Suprapubic skin (tissue), 4 donors: ENCODE measurements at places on chromosomes 3 and 15.
A peak's percentile ranks its signal among the peaks of the same experiment; 100 is the strongest.

GRCh38 chr3:7421065-7421464, 560.1 kb downstream of the GRM7 start:
- no peak for DNase-seq

GRCh38 chr15:38460543-38460942, 6.6 kb downstream of the FAM98B start:
- DNase-seq: no peak

DNA sequence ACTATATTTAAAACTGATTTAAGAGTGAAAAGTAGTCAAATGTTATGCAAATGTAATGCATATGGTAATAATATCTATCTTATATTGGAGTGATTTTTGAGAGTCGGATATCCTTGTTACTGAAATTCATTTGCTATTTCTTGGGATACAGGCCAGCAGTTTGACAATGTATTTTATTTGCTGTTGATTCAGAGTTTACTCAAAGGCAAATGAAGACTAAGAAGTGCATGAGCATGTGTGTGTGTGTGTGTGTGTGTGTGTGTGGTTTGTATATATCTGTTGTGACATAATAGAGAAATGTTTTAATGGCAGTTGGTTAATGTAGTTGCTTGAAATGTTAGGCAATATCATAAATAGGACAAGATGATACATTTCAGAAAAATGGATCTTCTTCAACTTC, 39.0 kb downstream of the UNC13C start:
- no peak for DNase-seq

GRCh38 chr15:87843312-87843711, 413.2 kb downstream of the NTRK3 start:
- DNase-seq: no peak

- DNase-seq: no peak
Observed at GRCh38 chr3:111103807-111104206, 32.2 kb downstream of the NECTIN3 start.

GRCh38 chr3:139524841-139525636, 14.5 kb downstream of the RBP1 start:
- peak; percentile 62 for DNase-seq

- DNase-seq: no peak
Observed at GRCh38 chr3:101859882-101860448, 10.7 kb downstream of the NFKBIZ start.

- DNase-seq: no peak
Observed at GRCh38 chr3:166100730-166101129, 263.5 kb upstream of the BCHE start.

GRCh38 chr3:79843180-79843579, 75.4 kb upstream of the ROBO1 start:
- no peak for DNase-seq

GRCh38 chr15:46129145-46129544, 494.3 kb downstream of the SQOR start:
- DNase-seq: no peak

GRCh38 chr3:183082355-183082915, 16.9 kb downstream of the MCCC1 start:
- DNase-seq: no peak

- DNase-seq: no peak
Observed at GRCh38 chr3:126205717-126206655, 25.6 kb upstream of the ALDH1L1 start.

GRCh38 chr15:69988541-69989225, 109.0 kb downstream of the TLE3 start:
- no peak for DNase-seq

- no peak for DNase-seq
Observed at GRCh38 chr15:69623392-69624154, 171.0 kb downstream of the RPLP1 start.

- no peak for DNase-seq
Observed at GRCh38 chr3:94524102-94524919, 461.4 kb downstream of the NSUN3 start.

DNA sequence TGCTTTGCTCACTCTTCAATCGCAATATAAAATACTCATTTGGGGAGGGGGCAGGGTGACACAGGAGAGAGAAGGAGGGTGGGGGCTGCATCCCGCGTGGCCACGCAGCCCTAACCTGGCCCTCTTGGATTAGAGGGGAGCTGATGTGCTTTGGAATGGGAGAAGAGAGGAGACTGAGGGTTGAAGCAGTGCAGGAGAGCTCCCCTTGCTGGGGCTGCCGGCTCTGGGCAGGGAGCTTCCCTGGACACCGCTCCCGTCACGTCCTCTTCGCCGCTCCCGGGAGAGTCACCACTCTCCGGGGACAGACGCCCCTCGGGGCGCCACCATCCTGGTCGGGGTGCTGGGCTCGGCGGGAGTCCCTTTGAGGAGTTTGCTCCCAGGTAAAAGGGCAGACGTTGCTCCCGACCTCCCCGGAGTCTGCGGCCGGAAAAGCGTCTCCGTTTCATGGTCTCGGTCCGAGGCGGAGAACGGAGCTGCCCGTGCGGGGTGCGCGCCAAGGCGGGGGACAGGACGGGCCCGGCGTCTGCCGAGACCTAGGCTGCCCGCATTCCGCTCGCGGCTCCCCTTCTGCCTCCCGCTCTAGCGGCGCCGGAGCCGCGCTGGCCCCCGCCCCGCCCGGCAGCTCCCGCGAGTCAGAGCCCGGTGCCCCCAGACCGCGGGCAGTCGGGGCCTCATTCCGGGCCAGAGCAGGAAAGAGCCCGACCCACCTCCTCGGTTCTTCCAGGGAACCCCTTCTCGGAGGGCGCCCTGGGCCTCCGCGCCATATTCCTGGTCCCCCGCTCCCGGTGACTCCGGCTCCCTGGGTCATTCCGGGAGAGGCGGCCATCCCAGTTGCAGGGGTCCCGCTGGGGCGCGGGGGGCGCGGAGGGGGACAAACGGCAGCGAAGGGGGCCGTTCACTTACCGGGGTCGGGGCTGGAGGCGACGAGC, 603 bp downstream of the SLC7A14 start:
- no peak for DNase-seq

DNA sequence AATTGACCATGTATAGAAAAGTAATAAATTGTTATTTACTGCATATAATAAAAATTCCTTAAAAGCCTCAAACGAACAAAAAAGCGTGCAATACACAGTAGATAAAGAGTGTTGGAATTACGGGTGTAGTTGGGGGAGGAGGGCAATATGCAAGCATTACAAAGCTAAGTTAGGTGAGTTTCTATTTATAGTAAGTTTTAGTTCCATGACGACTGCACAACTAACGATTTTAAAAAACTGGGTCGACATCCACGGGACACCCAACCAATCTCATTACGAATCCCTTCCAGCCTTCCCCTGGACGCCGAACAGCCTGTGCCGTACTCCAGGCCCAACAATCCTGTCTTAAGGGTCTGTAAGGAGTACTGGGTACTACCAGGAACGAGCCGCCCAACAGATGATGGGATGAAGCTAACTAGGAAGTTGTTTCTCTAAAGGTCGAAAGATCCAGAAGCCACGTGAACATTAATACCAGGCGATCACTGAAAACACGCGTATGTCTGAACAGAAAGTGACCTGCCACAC, 677 bp downstream of the POLQ start:
- DNase-seq: no peak

DNA sequence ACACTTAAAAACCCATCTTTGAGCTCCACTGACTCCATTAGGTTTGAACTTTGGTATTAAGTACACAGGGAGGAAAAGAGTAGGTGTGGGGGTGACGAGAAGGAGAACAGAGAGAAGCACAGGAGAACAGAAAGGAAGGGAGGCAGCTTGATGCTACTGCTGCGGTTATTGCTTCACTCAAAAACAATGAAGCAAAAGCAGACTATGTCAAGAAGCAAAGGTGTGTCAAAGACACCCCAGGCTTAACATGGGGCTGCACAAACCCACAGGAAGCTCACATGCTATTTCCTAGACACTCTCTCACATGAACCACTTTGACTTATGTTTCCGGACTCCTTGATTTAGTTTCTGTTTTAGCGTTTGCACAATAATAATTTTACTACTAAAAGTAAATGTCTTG, 961.0 kb upstream of the CFAP20DC start:
- no peak for DNase-seq

- DNase-seq: no peak
Observed at GRCh38 chr15:40103864-40104271, 4.8 kb downstream of the BMF start.

DNA sequence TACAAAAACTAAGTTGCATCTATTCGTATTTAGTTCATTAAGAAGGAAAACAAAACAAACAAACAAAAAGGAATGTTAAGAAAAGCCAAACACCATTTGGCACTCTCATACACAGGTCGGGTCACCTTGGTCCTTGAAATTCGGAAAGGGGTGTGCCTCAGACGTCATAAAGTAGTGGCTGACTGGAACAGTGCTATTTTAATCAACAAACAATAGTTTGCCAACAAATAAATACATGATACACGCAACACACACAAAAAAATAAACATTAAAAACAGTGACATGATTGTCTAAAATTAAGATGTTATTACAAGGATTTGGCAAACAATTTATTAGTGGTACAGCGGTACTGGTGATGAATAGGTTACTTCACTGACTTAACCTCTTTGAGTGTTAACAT, 579.6 kb downstream of the MECOM start:
- DNase-seq: no peak

- no peak for DNase-seq
Observed at GRCh38 chr3:126646674-126647073, 8.2 kb downstream of the TXNRD3 start.

- no peak for DNase-seq
Observed at GRCh38 chr15:96703091-96703490, 372.6 kb downstream of the NR2F2 start.

DNA sequence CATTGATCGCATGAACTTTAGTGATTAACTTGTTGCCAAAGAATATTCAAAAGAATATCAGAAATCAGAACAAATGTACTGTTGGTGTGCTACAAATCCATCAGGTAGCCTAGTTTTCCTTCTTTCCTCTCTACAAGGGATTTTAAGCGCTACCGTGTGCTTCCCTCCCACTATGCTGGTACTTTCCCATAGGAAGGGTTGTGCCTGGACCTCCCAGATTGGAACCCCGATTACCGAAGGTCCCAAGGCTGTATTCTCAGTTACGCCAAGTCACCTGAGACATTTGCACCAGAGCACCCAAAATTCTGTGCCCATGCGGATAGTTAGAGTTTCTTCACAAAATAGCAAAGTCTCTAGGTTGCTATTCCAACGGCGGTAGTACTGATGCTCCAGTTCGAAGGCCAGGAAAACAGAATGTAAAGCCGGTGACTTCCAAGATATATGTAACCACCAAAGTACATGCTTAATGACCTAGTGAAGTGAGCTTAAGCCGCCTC, 23.4 kb upstream of the GATM start:
- DNase-seq: no peak

GRCh38 chr15:62593681-62594399, 428.8 kb upstream of the C2CD4B start:
- DNase-seq: no peak

- no peak for DNase-seq
Observed at GRCh38 chr3:15116032-15116669, 17.2 kb upstream of the RBSN start.

DNA sequence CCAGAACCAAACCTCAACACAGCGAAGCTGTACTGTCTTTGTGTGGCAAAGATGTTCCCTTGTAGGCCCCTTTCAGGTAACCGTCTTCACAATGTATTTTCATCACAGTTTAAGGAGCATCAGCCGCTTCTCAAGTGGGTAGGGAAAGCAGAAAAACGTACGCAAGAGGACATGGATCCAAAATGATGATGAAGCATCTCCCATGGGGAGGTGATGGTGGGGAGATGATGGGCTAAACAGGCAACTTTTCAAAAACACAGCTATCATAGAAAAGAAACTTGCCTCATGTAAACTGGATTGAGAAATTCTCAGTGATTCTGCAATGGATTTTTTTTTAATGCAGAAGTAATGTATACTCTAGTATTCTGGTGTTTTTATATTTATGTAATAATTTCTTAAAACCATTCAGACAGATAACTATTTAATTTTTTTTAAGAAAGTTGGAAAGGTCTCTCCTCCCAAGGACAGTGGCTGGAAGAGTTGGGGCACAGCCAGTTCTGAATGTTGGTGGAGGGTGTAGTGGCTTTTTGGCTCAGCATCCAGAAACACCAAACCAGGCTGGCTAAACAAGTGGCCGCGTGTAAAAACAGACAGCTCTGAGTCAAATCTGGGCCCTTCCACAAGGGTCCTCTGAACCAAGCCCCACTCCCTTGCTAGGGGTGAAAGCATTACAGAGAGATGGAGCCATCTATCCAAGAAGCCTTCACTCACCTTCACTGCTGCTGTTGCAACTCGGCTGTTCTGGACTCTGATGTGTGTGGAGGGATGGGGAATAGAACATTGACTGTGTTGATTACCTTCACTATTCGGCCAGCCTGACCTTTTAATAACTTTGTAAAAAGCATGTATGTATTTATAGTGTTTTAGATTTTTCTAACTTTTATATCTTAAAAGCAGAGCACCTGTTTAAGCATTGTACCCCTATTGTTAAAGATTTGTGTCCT, 60.0 kb downstream of the AAGAB start:
- DNase-seq: no peak

DNA sequence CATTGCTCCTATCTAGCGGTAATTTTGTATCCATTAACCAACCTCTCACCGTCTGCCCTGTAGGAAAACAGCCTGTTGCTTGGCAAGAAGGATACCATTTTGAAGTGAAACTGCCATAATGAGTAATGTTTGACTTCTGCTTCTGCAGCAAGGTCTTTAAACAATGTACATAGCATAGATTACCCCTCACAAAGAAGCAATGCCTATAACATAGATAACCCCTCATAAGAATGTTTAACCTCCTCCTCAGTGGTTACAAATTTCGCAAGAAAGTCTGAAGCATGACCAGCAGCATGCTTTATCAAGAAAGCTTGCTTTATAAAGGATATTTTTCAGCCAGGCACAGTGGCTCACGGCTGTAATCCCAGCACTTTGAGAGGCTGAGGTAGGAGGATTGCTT, 61.2 kb upstream of the MFGE8 start:
- DNase-seq: no peak

- no peak for DNase-seq
Observed at GRCh38 chr3:187777331-187777941, 32.2 kb upstream of the BCL6 start.

DNA sequence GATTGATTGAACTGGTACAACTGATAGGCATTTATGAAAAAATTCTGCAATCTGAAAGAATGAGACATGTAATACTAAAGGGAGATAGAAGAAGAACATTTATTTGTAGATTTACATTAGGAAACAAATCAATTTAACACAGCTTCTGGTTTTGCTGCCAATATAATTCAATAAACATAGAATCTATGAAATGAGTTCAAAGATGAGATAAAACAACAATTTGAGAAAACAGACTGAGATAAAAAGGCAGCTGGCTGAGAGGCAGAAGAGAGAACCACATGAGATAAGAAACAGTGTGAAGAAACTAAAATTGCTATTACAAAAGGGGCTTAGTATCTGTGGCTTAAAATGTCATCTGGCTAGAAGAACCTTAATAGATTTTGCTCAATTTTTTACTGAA, 176.6 kb downstream of the PYDC2 start:
- DNase-seq: no peak

DNA sequence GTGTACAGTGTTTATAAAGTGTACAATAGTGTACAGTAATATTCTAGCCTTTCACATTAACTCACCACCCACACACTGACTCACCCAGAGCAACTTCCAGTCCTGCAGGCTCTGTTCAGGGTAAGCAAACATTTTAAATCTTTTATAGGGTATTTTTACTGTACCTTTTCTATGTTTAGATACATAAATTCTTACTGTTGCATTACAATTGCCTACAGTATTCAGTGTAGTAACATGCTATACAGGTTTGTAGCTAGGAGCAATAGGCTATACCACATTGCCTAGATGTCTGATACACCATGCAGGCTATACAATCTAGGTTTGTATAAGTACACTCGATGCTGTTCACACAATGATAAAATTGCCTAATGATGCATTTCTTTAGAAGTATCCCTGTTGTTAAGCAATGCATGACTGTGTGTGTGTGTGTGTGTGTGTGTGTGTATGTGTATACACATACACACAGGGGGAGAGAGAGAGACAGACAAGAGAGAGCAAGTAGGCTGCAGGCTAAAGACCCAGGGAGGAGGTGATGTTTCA, 72.5 kb upstream of the PRR23C start:
- no peak for DNase-seq
